NCI-H226 (cell line): ENCODE measurements at places on chromosomes 3 and 15.

- no peak for DNase-seq
Measured at GRCh38 chr3:40550167-40550566, 25.4 kb downstream of the ZNF621 start.

DNA sequence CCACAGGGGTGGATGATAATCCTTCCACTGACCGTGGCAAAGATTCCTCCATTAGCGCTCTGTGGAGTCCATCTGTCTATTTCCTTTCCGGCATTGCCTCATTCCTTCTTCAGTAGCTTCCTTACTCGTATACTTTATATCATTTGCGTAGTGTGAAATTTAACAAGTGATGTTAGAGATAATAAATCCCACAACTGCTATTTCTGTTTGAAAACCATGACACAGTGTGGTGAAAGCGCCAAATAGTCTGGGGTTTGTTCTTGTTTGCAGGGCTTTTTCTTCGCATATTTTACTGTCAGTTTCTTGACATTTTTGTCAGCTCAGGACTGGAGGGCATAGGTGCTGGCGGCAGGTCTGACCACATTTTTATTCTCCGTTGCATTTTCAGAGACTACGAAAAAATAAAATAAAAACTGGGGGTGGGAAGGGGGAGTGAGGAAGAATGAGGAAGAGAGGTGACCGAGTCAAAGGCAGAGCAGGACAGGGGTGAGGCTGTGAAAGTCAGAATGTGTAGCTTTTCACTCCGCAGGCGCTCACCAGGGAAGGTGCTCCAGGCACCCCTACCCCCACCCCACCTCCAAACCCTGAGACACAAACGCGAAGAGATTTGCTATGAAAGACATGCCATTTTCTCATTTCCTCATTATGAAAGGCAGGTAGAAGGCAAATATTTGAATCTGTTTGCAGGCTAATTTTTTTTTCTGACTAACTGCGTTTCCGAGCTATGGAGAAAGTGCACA is 965.0 kb downstream of the MCTP2 start:
- DNase-seq: peak; percentile 36

DNA sequence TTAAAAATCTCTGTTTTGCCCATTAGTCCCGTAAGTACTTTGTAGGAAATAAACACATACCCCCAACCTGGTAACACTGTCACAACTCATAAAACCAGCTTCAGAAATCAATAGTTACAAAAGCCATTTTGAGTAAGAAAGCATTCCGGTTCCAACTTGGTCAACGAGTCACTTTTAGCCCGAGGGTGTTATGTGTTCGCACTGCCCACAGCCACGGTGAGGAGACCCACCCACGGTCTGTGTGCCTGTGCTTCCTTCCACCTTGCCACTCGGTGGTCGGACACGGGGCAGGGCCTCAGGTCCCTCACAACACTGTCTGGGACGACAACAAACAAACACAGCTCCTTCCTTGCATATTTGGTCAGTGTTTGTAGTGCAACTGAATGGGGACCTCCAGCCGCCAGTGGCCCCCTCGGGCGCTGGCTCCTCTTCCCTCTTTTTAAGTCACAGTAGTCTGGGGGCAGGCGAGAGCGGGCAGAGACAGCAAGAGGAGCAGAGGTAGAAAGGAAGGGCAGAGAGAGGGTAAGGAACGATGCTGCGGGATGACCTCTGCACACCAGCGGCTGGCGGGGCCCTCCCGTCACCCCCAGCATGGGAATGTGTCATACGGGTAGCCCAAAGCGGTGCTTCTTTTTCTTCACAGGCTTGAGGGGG is 5.2 kb upstream of the MUSTN1 start:
- DNase-seq: no peak

- DNase-seq: no peak
Measured at GRCh38 chr3:72587282-72587681, 261.0 kb downstream of the SHQ1 start.

DNA sequence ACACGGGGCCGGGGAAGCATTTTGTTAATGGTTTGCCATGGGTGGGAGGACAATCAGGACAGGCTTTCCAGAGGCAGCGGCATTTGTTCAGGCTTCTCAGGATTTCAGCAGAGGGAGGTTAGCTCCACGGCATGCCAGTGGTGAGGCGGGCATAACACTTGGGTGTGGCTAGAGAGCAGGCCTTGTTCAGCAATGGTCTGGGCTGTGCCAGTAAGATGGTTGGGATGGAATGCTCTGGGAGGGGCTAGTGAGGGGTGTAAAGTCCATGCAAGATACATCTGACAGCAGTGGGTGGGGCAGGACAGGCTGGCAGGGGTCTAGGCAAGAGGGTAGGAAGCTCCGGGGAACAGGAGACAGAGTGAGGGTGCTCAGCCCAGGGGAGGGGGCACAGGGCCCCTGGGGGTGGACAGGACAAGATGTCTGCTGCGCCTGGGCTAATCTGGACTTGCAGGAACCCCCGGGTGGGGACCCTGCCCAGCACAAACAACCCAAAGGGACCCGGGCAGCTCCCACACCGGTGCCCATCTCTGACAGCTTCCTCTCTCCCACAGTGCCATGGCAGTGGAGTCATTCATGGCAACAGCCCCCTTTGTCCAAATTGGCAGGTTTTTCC is 8.4 kb downstream of the TMEM43 start:
- peak; percentile 63 for DNase-seq

- DNase-seq: peak; percentile 69
Measured at GRCh38 chr15:80059786-80060355, 395 bp downstream of the ZFAND6 start.

DNA sequence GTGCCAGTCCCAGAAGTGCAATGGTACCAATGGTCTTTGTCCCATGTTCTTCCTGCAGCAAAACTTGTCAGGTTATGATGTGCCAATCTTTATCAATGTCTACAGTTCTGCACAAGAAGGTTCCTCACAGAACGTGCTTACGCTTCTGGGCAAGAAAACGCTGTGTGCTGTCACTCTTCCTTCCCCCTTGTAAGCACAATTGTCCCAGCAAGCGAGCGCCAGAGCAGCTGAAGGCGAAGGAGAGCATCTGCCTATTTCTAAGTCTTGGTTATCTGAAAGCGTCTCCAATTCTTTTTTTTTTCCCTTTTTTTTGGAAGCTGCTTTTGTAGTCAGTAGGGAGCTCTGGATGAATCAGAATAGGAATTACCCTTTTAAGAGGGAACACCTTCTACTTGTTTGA is 514.4 kb downstream of the FGF12 start:
- DNase-seq: no peak

DNA sequence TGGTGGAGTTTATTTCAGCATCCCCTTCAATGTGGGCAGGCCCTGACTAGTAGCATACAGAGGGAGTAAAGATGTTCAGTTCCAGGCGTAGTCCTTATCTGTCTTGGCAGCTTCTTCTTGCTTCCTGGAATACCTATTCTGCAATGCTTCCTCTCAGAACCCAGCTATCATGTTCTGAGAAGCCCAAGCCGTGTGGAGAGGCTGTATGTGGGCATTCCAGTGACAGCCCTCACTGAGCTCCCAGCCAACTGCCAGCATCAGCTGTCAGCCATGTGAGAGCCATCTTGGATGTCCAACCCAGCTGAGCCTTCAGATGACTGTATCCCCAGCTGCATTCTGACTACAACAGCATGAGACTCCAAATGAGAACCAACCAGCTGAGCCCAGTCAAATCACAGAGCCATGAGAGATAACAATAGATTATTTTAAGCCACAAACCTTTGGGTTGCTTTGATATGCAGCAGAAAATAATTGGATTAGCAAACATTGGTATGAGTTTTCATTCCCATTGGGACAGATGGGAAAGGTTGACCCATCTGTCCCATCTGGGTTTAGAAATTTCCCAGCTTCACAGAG is 8.4 kb upstream of the CMTM7 start:
- no peak for DNase-seq

DNA sequence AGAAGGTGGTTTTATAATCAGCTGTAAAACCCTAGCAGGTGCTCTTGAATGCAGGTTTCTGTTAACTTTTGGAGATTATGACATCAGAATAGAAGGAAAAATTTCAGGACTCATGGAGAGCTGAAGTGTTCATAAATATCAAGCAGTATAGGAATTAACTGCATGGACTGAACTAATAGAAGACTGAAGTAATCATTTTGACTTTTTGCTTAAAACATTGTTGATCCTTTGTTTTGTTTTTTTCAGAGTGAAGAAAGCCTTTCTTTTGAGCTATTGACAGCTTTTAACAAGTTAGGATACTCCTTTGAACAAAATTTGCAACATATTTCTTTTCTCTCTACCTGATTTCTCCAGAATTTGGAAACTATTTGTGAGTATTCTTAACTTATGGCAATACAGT is 70.6 kb upstream of the DAZL start:
- DNase-seq: no peak
